ENCODE measurements at places on chromosomes 7 and 10. TPM values are rescaled to one million over a fixed set of nuclear protein-coding genes. Genes with fewer than 3 reads are reported as not detected.

The C10orf105 gene
- total RNA-seq: not detected

The VWA2 gene
- not detected for total RNA-seq

DNA sequence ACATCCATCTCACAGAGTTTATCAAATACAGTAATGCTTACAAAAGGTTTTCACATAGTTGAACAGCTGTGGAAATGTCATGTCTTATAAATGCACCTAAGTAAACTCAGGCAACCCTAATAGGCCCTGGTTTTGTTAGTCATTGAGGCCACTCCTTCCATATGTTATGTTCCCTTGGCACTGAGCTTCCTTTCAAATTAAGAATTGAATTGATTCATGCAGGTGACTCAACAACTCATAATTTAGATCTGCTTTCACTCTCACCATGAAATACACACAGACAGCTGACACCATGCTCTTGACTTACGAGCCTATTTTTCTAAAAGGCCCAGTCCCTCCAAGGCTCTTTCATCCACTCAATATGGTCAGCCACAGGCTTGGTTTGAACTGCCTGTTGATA is 476.9 kb downstream of the KCNMA1 start:
- H3K36me3 ChIP-seq: no peaks in the 10 kb centered on the region
- no peak overlapping the region for H3K4me3 ChIP-seq
- H3K27me3 ChIP-seq: no peaks in the 10 kb centered on the region
- no peak for DNase-seq
- H3K4me1 ChIP-seq: peaks cover 66% of the 10 kb centered on the region

GRCh38 chr10:77068969-77069368 is 568.6 kb downstream of the KCNMA1 start:
- no peak for DNase-seq
- H3K4me1 ChIP-seq: peaks cover 10% of the 10 kb centered on the region

The MRPS16 gene
- 84.6 TPM for total RNA-seq

GRCh38 chr10:57161157-57161556 is 800.1 kb upstream of the ZWINT start:
- H3K27ac ChIP-seq: no peak overlapping the region
- no peaks in the 10 kb centered on the region for H3K4me1 ChIP-seq
- no peak overlapping the region for H3K4me3 ChIP-seq
- DNase-seq: no peak

- no peaks in the 10 kb centered on the region for H3K27me3 ChIP-seq
- peaks cover 2% of the 10 kb centered on the region for H3K36me3 ChIP-seq
- DNase-seq: no peak
- H3K27ac ChIP-seq: peak overlapping the region; percentile 54
- peaks cover 56% of the 10 kb centered on the region for H3K4me1 ChIP-seq
Measured at GRCh38 chr7:6221340-6222319, 50.8 kb downstream of the CYTH3 start.

- no peak for DNase-seq
- H3K4me3 ChIP-seq: peak overlapping the region; percentile 72
- H3K27ac ChIP-seq: peak overlapping the region; percentile 96
- H3K36me3 ChIP-seq: peaks cover 2% of the 10 kb centered on the region
- peaks cover 88% of the 10 kb centered on the region for H3K4me1 ChIP-seq
- H3K27me3 ChIP-seq: no peaks in the 10 kb centered on the region
Measured at GRCh38 chr7:92717623-92717992, 118.8 kb downstream of the CDK6 start.

- H3K4me3 ChIP-seq: no peak overlapping the region
- no peak overlapping the region for H3K27ac ChIP-seq
- no peaks in the 10 kb centered on the region for H3K4me1 ChIP-seq
- H3K36me3 ChIP-seq: no peaks in the 10 kb centered on the region
- H3K27me3 ChIP-seq: peaks cover 44% of the 10 kb centered on the region
- DNase-seq: no peak
Measured at GRCh38 chr7:130741331-130741995, 7.5 kb upstream of the KLF14 start.

DNA sequence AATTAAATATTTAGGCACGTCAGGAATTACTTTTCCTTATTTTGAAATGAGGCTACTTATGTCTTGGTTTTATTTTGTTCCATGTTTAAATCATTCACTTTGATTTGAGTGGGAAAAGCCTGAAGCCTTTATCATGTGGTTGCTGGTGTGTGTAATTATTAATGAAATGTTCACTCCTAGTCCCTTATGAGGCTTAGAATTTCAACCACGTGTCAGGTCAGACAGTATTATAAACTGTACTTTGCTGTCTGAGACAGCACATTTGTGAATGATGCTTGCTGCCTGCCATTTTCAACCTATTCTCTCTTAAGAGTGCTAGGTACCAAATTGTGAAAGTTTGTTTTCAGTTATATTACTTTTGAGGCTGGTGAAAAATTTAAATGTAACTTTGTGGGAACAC is 58.9 kb downstream of the COL17A1 start:
- DNase-seq: no peak
- peaks cover 3% of the 10 kb centered on the region for H3K4me1 ChIP-seq
- peaks cover 27% of the 10 kb centered on the region for H3K36me3 ChIP-seq
- H3K27ac ChIP-seq: no peak overlapping the region
- H3K4me3 ChIP-seq: no peak overlapping the region
- H3K27me3 ChIP-seq: no peaks in the 10 kb centered on the region

DNA sequence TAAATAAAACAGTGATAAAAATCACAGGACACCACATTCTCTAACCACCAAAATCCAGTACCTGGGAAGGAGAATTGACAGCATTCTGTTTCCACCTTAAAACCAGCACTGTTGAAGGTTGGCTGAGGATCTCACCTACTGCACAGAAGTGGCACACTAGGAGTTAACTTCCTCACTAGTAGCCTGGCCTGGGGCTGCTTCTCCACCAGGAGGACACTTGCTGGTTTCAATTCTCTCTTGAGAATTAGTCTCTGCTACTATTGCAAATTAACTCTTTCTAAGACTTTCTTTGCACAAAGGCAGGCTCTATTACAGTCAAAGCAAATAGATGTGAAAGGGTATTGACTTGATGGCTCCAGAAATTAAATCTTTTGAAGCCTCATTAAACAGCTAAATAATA is 2.3 kb upstream of the CTTNBP2 start:
- H3K36me3 ChIP-seq: no peaks in the 10 kb centered on the region
- H3K27me3 ChIP-seq: peaks cover 19% of the 10 kb centered on the region
- H3K4me3 ChIP-seq: no peak overlapping the region
- H3K4me1 ChIP-seq: peaks cover 17% of the 10 kb centered on the region
- no peak for DNase-seq
